ENCODE measurements at places on chromosomes 5 and 9. TPM values are rescaled to one million over a fixed set of nuclear protein-coding genes. Genes with fewer than 3 reads are reported as not detected.

DNA sequence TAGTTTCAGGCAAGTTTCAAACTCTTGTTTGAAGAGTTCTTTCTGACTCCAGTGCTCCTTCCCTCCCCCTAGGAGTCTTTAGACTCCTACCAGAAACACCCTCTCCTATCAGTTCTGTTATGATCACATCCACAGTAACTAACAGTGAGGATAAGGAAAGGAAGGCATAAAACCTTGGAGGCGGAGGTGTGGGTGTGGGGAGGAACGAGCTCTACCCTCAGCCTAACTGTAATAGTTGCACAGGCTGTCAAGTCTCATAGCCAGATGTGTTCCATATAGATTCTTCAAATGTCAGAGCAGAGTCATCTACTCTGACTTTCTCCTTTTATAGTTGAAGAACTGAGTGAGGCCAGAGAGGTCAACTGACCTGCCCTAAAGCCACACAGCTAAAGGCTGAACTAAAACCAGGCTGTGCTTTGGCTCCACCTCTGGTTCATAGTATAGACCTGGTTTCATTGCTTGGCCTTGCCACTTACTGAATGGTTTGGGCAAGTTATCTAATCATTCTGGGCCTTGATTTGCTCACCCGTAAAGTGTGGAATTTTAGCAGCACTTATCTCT is 34.4 kb upstream of the PIK3R1 start:
- DNase-seq, result no peak

- DNase-seq, result no peak
These were observed at the start of gene ADAMTS2 for GRCh38 chr5:179345433-179346321. ADAMTS2 (minus strand) TSS chr5:179345461; CDS start chr5:179345328, 133 bp downstream.

The ANGPTL2 gene
- 11.5 TPM for total RNA-seq

The NMUR2 gene
- total RNA-seq, result not detected

DNA sequence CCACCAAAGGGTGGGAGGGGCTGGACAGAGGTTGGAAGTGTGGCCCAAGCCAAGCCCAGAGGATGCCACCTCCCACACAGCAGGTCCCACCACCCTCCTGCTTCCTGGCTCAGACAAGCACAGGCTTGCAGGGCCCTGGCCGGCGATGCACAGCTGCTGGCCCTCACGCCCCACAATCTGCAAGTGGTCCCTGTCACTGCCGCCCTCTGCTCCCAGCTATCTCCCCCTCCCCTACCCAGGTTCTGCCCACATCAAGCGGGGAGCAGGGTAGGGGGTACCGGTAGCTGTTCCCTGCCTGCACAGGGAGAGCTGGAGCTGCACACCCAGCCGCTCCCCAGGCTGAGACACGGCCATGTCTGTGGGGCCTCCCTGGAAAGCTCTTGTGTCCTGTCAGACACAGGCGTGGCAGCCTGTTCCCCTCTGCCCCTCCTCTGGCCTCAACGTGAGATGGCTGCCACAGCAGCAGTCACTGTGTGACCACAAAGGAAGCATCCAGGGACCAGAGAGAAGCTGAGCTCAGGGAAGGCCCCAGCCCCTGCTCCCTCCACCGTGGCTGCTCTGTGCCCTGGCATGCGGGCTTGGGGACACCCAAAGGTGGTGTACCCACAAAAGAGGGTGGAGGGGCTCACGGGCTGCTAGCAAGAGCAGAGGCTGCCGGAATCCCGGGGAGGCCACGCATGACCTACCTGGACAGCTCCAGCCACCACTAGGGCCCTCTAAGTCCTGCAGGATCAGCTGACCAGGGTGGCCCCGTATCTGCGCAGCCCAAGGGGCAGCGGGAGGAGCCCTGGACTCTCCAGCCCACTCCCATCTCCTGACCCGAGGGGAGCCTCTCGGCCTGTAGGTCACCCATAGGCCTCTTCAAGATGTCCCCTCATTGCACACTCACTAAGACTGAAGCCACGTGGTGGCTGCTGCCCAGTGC is 10.9 kb upstream of the ZDHHC11 start:
- no peak for DNase-seq

- DNase-seq, result no peak
These were observed 78.9 kb downstream of the SEMA4D start for GRCh38 chr9:89418882-89419640.

- DNase-seq, result no peak
These were observed 10.7 kb upstream of the ZBTB34 start for GRCh38 chr9:126849591-126850225.

The GOLPH3 gene
- 98.1 TPM for total RNA-seq

GRCh38 chr5:147857302-147858129 is 21.0 kb upstream of the SCGB3A2 start:
- peak; percentile 58 for DNase-seq

The TAF11L10 gene
- not detected for total RNA-seq

DNA sequence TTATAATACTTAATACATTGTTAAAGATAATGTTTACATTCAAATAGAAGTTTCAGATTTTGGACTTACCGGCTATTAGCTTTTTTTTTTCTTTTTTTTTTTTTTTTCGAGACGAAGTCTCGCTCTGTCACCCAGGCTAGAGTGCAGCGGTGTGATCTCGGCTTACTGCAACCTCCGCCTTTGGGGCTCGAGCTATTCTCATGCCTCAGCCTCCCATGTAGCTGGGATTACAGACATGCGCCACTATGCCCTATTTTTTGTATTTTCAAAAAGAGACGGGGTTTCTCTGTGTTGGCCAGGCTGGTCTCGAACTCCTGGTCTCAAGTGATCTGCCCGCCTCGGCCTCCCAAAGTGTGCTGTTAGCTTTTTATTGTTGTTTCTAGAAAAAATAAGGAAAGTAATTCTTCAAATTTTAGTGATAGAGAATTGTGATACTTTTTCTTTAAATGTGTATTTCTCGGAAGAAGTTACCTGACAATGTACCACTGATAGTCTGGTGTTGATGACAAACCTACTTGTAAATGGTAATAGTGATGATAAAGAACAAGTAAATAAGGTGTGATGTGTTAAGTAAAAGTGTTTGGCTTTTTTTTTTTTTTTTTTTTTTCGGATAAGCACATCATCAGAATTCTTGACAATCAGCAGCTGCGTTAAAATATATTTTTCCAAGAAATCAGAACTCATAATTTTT is 2.7 kb downstream of the CDC42SE2 start:
- DNase-seq, result no peak

The OSMR gene
- total RNA-seq, result 21.3 TPM

The TTC39B gene
- total RNA-seq, result 7.5 TPM

DNA sequence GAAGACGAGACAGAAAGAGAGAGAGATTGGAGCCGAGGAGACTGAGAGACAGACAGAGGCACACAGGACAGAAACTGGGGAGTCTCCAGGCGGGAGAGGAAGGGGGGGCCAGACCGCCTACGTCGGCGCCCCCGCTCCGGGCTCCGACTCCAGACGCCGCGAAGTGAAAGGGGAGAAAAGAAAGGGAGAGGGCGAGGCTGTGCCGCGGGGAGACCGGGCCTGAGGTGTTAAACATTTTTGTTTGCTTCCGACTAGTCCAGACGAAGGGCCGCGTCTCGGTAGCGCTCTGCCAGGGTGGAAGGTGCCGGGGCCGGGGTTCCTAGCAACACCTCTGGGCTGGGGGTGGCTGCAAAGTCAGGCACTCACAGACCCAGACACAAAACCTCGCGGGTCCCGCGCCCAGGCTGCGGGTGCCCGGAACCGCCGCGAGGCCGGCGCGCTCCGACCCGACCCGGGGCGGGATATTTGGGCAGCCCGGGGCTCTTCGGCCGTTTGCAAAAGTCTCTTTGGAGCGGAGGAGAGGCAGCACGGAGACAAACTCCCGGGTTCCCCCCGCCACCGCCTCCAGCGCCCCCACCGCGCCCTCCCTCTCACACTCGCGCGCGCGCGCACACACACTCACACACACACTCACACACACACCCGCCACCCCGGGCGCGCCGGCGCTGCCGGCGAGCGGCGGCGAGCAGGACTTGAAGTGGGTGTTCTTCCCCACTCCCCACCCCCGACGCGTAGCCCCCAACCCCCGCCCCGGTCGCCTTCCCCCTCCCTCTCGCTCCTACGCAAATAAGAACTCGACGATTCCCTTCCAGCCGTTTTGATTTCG is 626 bp upstream of the FST start:
- DNase-seq, result peak; percentile 50

DNA sequence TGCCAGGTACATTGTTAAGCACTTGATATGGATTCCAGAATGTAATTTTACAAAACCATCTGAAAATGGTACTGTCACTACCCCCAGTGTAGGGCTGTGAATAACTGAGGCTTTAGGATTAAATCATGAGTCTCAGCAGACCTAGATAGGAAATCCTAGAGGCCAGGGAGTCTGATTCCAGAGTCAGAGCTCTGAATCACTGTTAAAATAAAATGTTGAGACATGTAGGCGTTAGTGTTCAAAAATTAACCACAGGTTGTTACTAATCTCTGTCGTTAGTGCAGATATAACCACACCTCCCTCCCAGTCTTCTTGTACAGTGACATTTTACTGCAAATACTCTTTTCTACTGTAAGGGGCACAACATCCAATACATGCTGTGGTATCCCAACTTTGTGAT is 1828.8 kb downstream of the MAT2B start:
- peak; percentile 9 for DNase-seq

- DNase-seq, result no peak
These were observed 86.6 kb downstream of the NTRK2 start for GRCh38 chr9:84756171-84756570.

DNA sequence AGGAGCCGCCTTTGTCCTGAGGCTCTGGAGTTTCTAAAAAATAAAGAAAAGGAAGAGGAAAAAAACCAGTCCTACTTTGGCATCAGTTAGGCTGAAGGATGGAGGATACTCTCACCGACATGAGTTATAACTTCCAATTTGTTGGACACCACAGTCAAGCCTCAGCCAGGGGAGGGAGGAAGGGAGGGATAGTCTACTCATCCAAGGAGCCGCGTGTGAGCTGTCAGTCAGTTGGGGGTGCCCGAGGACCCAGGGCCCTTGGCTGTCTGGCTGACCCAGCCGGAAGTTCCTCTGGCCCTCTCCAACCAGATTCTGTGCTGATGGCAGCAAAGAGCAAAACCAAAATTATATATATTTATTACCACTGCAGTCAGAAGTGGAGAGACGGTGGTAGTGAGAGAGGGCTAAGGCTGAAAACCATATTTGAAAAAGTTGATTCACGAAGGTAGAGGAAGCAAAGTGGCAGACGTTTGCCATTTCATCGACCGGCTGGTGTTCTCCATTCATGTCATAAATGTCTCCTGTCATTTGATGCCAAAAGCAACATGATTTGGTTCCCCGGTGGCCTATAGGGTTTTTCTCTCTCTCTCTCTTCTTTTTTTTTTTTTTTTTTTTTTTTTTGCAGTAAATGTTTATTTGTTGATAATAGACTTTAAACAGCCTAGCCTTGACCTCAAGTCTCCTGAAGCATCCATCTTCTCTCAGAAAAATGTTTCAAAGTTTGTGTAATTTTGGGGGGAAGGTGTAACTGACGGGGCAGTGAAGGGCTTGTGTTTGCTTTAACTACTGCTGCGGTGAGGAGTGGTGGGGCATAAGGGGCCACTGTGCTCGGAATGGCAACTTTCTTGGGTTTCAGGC is 7.6 kb downstream of the LMX1B start:
- no peak for DNase-seq

GRCh38 chr5:139701056-139701741 is 53.0 kb downstream of the CXXC5 start:
- DNase-seq, result no peak

DNA sequence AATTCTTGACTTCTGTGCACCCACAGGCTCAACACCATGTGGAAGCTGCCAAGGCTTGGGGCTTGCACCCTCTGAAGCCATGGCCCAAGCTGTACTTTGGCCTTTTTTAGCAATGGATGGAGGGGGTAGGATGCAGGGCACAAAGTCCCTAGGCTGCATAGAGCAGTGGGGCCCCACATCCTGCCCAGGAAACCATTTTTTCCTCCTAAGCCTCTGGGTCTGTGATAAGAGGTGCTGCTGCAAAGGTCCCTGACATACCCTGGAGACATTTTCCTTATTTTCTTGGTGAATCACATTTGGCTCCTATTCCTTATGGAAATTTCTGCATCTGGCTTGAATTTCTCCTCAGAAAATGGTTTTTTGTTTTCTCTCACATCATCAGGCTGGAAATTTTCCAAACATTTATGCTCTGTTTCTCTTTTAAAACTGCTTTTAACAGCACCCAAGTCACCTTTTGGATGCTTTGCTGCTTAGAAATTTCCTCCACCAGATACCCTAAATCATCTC is 482.7 kb upstream of the TLE4 start:
- DNase-seq, result peak; percentile 43

- DNase-seq, result no peak
These were observed 58.8 kb downstream of the KDM4C start for GRCh38 chr9:6816581-6816980.

- no peak for DNase-seq
These were observed 58.4 kb upstream of the RAPGEF1 start for GRCh38 chr9:131798246-131798645.

DNA sequence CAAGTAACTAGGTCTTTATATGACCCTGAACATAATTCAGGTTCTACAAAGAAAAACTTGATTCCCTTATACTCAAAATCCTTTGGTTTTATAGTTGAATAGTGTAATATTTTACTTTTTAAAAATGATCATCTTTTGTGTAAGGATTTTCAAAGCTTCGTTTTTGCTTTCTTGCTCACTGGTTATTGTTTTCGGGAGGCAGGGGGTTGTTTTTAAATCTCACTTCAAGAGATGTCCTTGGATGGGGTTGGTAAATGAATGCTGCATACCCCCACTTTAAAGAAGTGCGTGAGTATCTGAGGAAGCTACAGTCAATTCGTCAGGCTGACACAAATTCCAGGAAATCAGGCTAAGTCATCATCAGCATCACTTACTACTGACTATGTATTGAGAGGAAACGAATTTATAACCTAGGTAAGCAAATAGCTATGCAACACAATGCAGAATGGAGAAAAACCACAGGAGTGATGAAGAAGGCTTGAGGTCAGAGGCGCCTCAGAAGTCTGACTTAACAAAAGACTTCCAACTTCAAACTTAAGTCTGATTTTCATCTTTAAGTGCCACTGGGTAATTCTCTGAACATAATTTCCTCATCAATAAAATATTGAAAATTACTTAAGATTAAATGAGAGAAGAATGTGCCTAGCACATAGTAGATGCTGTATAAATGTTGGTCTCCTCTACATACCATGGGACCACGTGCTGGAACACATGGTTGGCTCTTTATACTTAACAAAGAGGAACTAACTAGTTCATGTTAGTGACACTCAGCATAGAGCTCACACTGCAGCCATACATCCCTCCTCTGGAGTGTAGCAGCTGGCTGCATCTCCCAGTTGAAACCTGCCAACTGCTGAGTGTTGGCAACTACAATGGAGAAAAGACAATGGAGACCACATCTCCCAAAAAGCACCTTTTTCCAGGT is 106.0 kb upstream of the KIF2A start:
- DNase-seq, result no peak

The RPP25L gene
- total RNA-seq, result 23.3 TPM

GRCh38 chr5:19492861-19493260 is 495.1 kb downstream of the CDH18 start:
- DNase-seq, result peak; percentile 36

DNA sequence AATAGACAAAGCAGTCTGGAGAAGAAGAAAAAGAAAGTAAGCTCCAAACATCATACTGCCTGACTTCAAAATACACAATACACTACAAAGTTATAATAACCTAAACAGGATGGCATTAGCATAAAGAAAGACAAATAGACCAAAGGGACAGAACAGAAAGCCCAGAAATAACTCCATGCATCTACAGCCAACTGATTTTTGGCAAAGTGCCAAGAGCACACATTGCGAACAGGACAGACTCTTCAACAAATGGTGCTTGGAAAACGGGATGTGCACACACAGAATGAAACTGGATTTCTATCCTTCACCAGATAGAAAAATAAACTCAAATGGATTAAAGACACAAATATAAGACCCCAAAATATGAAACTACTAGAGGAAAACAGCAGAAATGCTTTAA is 66.6 kb upstream of the SPATA31E1 start:
- DNase-seq, result no peak

- peak; percentile 50 for DNase-seq
These were observed 45.3 kb downstream of the RAPGEF6 start for GRCh38 chr5:131589510-131590348.

The ZNF608 gene
- total RNA-seq, result 18.0 TPM

GRCh38 chr5:85646641-85647040 is 971.1 kb upstream of the COX7C start:
- no peak for DNase-seq

Data from M059J (cell line).